ENCODE measurements at places on chromosomes 16 and 17.

DNA sequence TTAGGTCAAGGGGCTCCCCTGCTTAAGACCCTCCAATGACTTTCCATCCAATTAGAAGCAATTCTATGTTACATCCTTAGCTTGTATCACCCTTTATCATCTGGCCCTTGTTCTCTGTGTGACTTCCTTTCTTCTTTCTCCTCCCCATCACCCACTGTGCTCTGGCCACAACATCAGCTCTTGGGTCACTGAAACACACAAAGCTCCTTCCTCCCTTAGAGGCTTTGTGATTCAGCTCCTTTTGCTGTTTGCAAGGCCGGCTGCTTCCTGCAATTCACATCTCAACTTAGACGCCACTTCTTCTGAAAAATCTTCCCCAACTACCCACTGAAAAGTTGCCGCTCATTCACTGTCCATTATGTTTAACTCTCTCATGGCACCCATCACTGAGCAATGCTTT is 130.9 kb upstream of the CACNG3 start:
- no peak for DNase-seq

DNA sequence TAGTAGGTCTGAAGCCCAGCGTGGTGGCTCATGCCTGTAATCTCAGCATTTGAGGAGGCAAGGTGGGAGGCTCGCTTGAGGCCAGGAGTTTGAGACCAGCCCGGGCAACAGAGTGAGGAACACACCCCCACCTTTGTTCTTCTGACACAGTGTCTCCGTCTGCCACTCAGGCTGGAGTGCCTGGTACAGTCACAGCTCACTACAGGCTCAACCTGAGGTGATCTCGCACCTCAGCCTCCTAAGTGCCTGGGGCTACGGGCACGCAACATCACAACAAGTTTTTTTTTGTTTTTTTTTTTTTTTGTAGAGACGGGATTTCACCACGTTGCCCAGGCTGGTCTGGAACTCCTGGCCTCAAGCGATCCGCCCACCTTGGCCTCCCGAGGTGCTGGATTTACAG is 6.7 kb upstream of the TLCD3A start:
- DNase-seq = no peak

- DNase-seq = no peak
These were observed 76.5 kb upstream of the CDH5 start for GRCh38 chr16:66289986-66290385.

DNA sequence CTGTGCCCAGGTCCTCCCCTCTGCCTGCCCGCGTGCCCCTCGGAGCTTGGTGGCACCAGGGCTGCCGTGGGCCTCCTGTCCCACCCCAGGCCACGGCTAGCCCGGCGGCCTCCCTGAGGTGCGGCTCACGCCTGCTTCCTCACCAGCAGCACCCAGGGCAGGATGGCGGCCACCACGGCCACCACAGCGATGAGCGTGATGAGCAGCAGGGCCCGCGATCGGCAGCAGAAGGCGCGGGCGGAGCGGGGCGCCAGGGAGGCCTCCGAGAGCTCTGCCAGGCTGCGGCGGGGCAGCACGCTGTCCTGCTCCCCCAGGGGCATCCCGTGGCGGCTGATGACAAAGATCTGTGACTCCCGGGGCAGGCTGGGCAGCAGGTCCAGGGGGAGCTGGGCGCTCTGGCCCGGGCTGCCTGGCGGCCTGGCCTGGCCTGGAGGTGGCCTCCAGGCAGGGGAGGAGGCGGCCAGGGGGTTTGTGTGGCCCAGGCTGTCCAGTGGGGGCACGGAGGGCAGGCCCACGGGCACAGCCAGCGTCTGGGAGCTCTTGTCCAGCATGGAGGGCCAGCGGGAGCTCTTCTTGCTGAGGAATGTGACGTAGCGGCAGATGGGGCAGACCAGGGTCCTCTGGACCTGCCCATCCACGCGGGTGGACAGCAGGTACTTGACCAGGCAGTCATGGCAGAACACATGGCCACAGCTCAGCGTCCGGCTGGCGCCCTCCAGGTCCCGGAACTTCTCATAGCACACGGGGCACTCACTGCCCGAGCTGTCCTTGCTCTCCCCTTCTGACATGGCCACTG is 4.8 kb downstream of the RNF222 start:
- DNase-seq = no peak

DNA sequence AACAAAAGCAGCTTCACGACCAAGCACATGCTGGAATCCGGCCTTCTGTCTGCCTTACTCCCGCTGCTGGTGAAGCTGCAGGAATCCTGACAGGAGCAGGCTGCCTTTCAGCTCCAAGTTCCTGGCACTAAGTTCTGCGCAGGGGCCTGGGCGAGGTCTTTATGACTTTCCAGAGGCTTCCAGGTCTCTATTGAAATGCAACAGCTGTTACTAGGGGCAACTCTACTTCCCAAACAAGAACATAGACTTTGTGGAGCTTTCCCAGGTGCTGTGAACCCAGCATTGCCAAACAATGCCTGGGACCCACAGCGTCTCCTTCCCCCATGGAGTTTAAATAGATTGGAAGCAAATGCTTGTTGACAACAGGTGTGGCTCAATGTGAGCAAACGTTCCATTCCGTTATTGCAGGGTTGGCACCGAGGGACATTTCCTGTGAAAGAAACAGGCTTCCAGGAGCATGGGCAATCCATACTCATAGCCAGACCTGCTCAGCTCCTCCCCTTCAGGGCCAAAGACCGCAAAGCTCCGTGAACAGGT is 156.0 kb downstream of the CDH13 start:
- no peak for DNase-seq

DNA sequence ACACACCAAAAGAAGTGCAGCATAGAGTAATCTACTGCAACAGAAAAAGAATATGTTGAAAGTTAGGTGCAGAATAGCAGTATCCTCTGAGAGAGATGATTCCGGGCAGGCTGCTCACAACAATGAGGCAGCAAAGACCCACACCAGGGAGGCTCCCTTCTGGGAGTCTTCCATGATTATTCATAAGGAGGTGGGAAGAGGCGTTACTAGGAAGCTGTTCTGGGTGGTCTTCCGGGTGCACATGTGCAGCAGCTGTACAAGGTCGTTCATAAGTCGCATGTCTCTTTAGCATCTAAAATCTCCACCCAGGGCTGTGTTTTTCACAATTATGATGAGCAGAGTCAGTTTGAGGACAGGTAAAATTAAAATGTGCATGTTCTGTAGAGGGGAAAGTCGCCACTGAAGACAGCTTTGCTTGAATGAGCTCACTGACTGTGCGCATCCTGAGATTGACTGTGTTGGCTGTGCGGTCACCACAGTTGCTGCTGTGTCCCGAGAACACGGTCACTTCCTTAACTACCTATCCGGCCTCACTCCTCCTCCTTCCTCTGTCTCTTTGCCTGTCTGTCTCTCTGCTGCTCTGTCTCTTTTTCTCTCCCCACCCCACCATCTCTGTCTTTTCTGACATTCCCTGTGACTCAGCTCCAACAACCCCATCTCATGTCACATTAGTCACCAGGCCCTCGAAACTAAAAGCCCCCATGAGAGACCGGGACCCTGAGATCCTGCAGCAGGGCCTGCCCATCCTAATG is 125.5 kb upstream of the HSBP1 start:
- no peak for DNase-seq

DNA sequence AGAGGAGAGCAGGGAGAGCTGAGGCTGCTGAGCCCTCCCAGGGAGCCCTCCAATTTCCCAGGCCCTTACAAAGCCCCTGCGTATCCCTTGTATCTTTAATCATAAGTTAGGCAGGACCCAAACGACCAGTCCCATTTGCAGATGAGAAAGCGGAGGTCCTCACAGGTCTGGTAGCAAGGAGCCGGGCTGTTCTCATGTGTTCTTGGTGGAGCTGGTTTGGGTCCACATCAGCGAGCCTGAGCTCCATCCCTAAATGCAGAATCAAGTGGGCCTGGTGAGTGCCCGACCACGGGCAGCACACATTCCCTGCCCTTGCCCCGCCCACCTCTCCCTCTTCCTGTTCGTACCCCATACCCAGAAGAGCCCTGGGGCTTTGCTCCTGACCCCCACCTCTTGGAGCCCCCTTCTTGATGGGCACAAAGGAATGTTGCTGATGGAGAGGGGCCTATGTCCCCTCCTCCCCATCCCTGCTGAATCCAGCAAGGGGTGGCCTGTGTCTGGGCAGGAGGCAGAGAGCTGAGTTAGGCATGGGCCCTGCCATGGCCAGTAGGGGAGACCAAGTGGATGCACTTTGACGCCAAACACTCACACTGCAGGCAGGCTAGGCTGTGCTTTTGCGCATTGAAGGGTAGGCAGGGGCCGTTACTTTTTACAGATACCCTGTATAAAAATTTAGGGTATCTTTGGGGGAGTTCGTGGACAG is 18.3 kb upstream of the ADCY7 start:
- no peak for DNase-seq

- DNase-seq = no peak
These were observed 63.3 kb downstream of the NXN start for GRCh38 chr17:916315-916714.

DNA sequence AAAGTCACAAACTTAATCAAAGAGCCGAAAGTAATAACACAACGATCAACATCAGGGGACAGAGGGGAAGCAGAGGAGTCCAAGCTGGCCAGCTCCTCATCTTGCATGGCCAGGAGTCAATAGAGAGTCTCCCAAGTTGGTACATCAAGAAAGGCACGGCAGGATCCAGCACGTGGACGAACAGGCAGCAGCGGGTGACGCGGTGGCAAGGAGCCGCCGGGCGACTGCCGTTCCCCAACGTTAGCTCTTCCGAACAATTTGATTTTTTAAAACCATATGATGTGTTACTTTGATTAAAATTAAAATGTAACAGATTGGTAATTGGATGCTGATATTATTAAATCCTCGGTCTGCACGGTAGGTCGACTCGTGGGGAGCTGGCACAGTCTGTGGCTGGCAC is 81.8 kb upstream of the DOC2B start:
- no peak for DNase-seq

DNA sequence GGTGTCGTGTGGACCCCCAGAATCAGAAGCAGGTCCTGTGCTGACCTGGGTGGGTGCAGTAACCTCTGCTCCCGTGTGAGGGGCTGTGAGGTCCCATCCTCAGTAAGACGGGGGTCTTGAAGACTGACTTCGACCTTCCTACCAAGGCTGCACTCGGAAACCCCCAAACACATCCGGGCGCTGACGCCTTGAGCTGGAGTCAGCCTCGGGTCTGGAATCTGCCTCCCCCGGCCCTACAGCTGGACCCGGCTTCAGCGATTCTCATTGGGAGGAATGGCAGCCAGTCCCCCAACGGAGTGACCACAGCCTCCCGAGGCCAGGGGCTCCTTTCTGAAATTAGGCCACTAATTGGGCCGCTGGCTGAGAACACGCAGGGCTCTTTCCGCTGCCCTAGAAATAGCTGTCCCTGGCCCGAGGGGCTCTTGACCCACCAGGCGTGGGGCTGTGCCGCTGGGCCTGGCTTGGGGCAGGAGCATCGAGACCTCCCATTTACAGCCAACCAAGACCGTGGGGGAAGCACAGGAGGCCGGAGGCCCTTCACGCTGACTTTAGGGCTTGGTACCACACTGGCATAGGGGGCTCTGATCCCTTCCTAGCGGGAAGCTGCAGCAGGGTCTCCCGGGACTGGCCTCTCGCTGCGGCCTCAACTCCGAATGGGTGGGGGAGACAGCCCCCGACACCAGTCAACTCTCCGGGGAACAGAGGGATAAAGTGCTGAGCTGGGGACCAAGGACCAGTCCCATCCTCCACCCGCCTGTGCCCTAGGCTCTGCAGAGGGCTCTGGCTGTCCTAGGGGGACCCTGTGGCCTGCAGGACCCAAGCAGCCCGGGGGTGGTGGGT is 2.6 kb upstream of the GNG13 start:
- no peak for DNase-seq

GRCh38 chr17:8685381-8685780 is 54.9 kb upstream of the MYH10 start:
- no peak for DNase-seq
